Activated CD8-positive, alpha-beta memory T cell treated with anti-CD3 and anti-CD28 coated beads for 1 hour (primary cell): ENCODE measurements at places on chromosomes 16 and 17.

DNA sequence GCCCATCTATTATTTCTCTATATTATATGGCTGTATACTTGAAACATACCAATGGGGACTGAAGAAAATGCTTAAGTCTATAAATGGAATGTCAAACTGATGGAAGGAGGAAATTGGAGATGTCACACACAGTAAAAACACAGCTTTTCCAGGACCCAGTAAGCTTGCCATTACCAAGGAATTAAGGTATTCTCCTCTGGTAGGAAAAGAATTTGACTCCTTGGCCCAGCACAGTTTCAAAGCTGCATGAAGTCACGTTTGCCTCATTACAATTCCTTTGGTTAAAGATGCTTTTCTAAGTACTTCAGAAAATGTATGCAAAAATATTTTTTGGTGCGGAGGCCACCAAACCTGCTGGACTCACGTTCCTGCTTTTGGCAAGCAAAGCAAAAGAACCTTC is 48.5 kb downstream of the CDH13 start:
- no peak for DNase-seq

DNA sequence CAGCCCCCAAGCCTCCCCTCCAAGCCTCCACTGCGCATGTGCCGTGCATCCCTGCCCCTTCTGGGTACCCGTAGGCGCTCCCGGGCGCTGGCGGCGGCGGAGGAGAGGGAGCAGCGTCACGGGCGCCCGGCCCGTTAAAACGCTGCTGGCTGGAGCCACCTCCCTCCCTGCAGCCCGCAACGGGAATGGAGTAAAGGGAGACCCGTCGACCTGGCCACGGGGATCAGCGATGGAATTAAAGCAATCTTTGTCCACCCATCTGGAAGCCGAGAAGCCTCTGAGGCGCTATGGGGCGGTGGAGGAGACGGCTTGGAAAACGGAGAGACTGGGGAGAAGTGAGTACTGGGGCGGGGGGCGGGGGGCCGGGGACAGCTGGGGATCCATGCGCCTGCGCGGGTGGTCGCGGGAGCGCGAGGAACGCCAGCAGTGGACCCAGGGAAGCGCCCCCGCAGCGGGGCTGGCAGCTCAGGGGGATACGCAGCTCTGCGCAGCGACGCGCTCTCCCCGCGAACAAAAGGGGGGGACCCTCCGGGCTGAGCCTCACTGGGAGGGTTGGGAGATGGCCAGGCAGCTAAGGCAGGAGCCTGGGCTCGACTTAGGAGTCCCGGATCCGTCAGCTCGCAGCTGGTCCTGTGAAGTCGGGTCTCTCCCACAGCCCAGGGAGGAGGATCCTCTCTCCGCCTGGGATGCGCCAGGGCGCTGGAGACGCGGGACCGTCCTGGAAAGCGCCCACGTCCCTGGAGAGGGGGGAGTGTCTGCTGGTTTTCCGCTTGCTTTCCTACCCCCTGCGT is at the start of gene BMERB1:
BMERB1 (plus strand) TSS at position 164 of the 791 bp plus-strand sequence; CDS start at position 230, 66 bp downstream.
- DNase-seq: peak; percentile 5

- no peak for DNase-seq
Measured at GRCh38 chr17:75178453-75178852, 4.3 kb downstream of the SUMO2 start.

DNA sequence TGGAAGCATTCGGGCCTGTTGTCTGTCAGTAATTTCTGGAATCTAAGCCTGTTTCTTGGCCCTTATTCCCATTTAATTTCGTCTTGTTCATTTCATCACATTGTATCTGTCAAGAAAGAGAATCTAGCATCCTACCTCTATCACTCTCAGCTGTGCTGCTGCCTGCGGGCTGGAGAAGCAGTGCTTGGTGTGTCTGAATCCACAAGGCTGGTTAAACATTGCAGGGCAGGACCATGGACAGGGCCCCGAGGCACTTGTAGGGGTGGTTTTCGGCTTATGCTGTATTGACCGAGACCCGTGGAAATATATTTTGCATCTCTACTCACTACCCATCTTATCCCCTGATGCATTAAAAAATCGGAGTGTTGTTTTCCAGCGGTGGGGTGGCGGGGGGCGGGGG is 3.1 kb downstream of the RAB11FIP4 start:
- no peak for DNase-seq

DNA sequence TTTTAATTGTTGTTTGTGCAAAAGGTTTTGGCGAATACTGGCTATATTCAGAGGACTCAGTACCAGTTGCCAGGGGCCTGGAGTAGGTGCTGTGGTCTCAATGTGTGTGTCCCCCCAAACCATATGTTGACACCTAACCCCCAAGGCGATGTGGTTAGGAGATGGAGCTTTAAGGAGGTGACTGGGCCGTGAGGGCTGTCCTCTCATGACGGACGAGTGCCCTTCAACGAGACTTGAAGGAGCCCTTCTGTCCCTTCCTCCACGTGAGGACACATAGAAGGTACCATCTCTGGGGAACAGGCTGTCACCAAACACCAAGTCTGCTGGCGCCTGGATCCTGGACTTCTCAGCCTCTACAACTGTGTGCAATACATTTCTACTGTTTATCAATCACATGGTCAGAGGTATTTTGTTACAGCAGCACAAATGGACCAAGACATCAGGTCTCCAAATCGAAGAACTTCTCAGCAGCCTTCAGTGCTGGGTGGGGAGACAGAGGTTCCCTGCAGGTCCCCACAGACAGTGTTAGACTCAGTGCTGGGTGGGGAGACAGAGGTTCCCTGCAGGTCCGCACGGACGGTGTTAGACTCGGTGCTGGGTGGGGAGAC is 24.8 kb upstream of the METRNL start:
- no peak for DNase-seq

DNA sequence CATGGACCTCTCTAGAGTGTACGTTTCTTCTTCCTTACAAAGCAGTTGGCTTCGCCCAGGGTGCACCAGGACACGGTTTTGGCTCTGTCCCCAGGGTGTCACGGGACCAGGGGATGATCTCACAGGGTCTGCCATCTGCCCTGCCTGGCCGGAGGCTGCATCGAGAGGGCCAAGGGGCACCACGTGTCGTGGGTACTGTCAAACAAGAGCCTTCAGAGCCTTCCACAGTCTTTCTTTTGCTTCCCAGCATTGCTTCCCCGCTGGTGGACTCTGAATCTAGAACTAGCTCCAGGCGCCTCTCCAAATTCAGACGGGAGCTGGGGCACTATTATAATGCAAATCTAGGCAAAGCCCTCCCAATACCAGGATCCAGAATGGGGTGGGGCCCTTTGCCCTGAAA is 47.9 kb downstream of the MAPT start:
- DNase-seq: no peak

DNA sequence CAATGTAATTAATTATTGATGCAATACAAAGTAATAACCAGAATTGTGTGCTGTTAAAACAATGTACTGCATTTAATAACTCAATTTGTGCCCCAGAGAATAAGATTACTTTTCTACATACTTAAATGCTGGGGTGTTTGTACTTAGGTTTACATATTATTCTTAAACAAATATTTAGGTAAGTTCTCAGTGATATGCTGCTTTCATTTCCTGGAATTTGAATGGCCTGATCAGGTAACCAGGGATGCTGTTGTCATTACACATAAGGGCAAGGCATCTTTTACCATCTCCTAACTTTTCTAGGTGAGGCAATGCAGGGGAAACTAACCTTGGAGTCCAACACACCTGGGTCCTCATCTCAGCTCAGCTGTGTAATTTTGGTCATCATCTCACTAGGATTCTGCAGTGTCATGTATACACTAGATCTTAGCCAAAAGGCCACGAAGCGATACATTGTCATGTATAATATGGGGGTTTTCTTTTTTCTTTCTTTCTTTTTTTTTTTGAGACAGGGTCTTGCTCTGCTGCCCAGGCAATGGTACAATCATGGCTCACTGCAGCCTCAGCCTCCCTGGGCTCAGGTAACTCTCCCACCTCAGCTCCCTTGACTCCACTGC is 45.2 kb downstream of the MYO1D start:
- no peak for DNase-seq

- DNase-seq: no peak
Measured at GRCh38 chr17:40351359-40352236, 12.9 kb downstream of the GJD3 start.

- no peak for DNase-seq
Measured at GRCh38 chr16:53664724-53665345, 38.8 kb downstream of the RPGRIP1L start.

DNA sequence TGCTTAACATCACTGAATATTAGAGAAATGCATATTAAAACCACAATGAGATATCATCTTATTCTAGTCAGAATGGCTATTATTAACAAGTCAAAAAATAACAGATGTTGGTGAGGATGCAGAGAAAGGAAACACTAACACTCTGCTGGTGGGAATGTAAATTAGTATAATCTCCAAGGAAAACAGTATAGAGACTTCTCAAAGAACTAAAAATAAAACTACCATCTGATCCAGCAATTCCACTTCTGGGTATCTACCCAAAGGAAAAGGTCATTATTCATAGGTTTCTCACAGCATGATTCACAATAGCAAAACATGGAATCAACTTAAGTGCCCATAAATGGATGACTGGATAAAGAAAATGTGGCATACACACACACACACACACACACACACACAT is 166.4 kb downstream of the CEP112 start:
- DNase-seq: no peak

- DNase-seq: no peak
Measured at GRCh38 chr17:51032850-51033249, 87.8 kb downstream of the SPAG9 start.

GRCh38 chr16:15031179-15031578 is 24.7 kb downstream of the NTAN1 start:
- no peak for DNase-seq

DNA sequence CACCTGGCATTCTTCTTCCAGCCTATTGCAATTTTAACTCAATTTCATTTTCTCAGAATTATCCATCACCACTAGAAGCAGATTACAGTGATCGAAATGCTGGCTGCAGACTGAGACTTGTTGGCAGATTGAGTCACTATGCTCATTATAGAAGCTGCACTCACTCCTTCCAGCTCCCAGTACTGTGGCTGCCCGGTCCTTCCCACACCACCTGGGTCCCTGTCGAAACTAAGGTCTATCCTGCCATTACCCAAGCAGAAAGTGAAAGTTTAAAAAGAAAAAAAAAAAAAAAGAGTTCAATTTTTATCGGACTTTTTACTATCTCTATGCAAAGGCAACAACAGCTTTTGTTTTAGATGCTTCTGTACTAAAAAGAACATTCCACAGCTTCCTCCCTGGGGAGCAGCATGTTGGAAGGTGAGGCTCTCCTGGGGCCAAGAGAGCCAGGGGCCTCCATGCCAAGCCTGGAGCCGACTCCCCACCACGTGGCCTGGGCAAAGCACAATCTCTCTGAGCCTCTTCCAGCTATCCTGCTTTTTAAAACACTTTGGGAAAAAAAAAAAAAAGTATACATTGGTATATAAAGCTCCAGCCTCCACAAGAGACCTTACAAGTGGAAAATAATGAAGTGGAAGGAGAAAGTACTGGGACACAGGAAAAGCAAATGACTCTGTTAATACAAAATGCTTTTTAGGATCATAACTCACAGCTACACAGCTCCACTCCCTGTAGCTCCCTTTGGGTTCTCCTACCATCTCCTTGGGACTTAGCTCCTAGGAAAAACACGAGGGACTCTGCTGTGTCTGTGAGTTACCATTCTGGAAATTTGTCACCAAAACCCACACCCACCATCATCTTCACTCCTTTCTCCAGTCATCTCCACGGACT is 77.8 kb downstream of the USP31 start:
- DNase-seq: no peak

- DNase-seq: no peak
Measured at GRCh38 chr16:57639172-57639887, 10.9 kb downstream of the ADGRG1 start.

GRCh38 chr17:64736804-64737492 is 74.8 kb upstream of the SMURF2 start:
- DNase-seq: peak; percentile 18

DNA sequence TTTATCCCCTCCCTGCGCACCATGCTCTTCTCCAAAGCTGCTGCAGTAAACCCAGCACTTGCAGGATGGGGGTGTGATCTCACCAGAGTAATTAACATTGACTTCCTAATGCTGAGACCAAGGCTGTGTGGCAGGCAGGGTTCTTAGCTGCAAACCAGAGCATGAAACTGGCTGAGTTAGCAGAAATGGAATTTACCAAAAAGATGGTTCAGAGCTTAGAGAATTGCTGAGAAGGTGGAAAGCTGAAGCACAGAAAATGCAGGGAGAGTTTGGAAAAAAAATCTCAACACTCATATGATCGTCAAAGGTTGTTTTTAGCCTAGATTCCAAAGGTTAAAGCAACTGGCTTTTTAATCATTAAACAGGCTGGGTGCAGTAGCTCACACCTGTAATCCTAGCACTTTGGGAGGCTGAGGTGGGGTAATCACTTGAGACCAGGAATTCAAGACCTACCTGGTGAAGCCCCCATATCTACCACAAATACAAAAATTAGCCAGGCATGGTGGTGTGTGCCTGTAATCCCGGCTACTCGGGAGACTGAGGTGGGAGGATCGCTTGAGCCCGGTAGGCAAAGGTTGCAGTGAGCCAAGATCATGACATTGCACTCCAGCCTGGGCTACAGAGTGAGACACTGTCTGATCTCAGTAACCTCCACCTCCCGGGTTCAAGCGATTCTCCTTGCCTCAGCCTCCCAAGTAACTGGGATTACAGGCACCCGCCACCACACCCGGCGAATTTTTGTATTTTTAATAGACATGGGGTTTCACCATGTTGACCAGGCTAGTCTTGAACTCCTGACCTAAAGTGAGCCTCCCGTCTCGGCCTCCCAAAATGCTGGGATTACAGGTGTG is 6.0 kb upstream of the TXNDC11 start:
- DNase-seq: no peak

- DNase-seq: no peak
Measured at GRCh38 chr16:74785031-74785430, 10.4 kb upstream of the FA2H start.

GRCh38 chr17:66564992-66565465 is 262.6 kb downstream of the PRKCA start:
- DNase-seq: no peak

GRCh38 chr16:4381072-4381934 is 9.7 kb downstream of the VASN start:
- no peak for DNase-seq

DNA sequence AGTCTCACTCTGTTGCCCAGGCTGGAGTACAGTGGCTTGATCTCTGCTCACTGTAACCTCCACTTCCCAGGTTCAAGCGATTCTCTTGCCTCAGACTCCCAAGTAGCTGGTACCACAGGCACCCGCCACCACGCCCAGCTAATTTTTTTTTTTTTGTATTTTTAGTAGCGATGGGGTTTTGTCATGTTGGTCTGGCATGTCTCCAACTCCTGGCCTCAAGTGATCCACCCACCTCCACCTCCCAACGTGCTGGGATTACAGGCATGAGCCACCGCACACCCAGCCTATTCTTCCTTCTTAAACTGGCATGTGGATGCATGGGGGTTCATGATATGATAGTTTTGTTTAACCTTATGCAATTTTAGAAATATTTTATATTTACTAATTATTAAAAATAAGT is 39.4 kb upstream of the VWA3A start:
- DNase-seq: no peak

DNA sequence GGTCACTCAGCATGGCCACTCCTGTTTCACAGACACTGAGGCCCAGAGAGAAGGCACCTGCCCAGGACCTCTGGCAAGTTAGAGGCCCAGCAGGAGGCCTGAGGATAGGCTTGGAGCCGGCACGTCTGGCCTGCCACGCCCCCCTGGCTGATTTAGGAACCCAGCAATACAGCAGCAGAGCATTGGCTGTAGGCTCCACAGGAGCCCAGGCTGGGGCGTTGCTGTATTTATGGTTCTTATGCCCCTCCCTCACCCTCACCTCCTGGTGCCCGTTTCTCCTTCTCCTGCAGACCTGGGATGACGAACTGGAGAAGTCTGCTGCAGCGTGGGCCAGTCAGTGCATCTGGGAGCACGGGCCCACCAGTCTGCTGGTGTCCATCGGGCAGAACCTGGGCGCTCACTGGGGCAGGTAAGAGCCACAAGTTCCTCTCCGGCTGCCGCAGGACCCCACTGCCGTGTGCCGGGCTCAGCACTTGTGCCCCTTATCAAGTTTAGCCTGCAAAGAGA is 25.8 kb downstream of the CRISPLD2 start:
- DNase-seq: no peak
